ENCODE measurements at places on chromosomes 1 and 21.

DNA sequence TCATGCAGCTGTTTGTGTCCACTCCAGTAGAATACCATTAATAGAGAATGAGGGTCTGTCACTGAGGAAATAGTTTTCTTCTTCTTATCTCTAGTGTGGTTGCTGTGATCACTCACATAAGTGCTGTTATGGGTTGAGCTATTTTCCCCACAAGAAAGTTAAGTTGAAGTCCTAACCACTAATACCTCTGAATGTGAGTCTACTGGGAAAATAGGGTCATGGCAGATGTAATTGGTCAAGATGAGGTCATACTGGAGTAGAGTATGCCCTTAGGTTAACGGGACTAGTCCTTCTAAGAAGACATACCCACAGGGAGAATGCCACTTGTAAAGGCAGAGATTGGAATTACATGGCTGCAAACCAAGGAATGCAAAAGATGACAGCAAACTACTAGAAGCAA lies 70.5 kb upstream of the COL24A1 start:
- DNase-seq = no peak

DNA sequence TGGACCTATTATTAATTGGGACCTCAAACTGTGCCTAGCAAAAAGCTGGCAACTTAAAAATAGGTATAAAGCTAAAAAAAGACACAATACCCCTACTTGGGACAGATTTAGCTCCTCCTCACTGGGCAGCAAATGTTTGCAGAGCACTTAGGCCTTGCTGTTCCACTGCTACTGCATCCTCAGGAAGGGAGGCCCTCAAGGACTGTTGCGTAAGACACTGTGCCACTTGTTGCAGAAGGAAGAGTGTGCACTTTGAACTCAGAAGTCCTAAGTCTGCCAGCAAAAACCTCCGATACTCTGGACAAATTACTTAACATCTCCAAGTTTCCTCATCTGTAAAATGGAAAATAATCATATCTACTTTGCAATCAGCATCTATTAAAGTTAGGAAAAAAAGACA lies 322.9 kb downstream of the BARHL2 start:
- DNase-seq = no peak

- no peak for DNase-seq
These were observed 66.0 kb downstream of the COL18A1 start for GRCh38 chr21:45470773-45471524.

DNA sequence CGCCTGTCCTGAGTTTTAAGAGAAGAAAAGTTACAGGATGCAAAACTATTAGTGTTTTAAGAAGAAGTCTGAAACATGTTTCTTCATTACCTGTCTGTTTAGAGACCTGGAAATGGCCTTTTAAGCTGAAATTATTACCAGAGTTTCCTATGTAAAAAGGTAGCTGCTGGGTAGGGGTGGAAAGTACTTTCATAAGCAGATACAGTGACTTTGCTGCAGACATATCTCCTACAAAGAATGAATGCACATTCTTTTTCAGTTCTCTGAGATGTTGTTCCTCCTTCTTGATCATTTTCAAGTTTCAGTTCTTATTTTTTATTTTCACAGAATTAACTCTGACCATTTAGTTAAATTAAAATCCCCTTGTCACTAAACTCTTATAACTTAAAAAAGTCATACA lies 1329.6 kb downstream of the KCNT2 start:
- no peak for DNase-seq

GRCh38 chr1:2107586-2108212 lies 57.5 kb downstream of the PRKCZ start:
- no peak for DNase-seq

GRCh38 chr1:158117854-158118704 lies 62.6 kb upstream of the CD1D start:
- no peak for DNase-seq

GRCh38 chr1:172429331-172430127 lies 9.0 kb downstream of the C1orf105 start:
- no peak for DNase-seq

DNA sequence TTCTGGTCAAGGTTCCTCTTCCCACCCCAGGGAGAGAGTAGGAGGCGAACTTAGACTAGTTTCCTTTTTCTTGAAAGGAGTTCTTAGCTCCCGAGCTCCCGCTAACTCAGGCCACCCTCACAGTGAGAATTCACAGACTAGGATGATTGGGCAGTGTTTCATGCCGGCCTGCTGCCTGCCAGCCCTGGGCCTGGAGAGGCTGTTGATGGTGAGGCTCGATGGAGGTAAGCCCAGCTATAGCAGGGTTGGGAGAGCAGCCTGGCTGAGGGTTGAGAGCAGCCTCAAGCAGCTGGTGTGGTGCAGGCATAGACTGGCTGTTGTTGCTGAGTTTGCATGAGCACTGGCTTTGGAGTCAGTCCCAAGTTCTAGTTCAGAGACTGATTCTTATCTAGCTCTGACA lies 274.4 kb downstream of the MATN1 start:
- no peak for DNase-seq

GRCh38 chr1:8456308-8456912 lies 138.5 kb downstream of the SLC45A1 start:
- no peak for DNase-seq

DNA sequence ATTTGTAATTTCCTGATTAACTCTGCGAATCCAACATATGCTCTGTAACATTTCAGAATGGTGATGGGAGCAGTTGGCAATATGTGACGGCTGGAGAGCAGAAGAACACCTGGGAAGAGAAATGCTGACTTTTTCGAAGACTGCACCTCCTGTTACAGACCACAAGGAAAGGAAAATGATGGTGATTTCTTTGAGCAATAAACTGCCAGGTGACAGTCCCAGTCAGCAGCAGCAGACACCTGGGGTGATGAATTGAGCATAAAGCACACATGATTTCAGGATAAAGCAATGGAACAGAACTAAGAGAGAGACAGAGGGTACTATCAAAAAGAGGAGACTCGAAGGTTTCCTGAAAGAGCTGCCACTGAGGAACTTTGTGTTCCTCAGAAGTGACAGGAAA lies 528.6 kb downstream of the NEGR1 start:
- DNase-seq = no peak

DNA sequence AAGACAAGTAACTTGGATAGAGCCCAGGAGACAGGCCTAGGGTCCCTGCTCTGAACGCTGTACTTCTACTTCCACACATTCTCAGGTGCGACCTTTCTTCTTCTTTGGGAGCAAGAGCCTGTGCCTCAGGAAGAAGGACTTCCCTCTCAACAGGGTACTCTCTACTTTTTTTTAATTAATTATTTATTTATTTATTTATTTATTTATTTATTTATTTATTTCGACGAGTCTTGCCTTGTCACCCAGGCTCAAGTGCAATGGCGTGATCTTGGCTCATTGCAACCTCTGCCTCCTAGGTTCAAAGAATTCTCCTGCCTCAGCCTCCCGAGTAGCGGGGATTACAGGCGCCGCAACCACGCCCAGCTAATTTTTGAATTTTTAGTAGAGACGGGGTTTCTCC lies 361.6 kb downstream of the FAM72C start:
- DNase-seq = no peak

DNA sequence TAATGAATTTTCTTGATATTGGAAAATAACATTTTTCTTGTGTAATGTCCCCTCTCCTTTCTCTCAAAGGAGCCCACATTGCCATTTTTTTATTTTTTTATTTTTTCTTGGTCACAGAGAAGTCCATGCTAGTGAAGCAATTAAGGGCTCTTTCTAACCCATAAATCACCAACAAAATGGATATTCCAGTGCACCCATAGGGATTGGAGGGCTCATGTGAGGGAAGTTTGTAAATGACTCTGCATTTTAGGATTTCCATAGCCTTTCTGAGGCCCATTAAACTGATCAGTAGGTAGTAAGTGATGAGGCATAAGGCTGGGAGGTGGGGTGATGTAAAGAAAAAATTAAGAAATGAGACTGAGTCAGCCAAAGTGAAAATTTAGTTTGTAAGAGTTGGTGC lies 55.9 kb upstream of the JAK1 start:
- DNase-seq = no peak

DNA sequence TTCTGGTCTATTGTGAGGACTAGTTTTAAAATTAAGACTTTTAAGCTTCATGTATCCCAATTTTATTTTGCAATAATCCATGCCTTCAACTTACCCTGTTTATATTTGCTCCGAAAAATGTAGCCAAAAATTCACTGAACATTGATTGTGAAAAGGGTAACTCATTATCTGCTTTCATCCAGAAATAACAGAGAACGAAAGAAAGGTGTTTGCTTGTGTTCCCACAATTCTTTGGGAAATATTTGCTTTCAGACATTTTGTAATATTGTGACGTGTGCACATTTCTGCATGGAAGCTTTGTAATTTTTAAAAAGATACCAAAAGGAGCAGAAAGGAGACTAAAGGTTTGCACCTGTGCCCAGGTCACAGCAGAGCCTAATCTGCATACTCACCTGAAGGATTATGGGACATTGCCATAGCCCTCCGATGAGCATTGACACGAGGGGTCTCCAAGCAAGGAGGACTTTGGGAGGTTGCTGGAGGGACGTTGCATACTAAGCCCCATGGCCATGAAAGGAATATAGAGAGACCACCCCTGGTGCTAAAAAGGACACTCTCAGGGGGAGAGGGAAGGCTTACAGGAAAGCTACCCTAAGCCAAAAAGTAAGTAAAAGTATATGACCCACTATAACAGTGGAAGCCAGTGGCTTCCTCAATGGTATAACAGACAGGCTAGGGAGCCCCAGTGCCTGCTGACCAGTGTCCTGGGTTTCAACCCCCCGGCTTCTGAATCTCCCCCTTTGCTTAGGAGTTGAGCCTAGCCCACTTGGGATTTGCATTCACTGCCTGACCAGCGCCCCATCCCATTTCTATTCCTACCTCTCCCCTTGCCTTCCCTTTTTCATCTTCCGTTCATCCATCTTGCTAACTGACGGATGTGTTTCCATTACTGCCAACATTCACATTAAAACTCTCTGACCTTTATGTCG lies 148.6 kb upstream of the ZC3H12A start:
- no peak for DNase-seq

- no peak for DNase-seq
These were observed 142.0 kb upstream of the COA6 start for GRCh38 chr1:234231061-234231892.

DNA sequence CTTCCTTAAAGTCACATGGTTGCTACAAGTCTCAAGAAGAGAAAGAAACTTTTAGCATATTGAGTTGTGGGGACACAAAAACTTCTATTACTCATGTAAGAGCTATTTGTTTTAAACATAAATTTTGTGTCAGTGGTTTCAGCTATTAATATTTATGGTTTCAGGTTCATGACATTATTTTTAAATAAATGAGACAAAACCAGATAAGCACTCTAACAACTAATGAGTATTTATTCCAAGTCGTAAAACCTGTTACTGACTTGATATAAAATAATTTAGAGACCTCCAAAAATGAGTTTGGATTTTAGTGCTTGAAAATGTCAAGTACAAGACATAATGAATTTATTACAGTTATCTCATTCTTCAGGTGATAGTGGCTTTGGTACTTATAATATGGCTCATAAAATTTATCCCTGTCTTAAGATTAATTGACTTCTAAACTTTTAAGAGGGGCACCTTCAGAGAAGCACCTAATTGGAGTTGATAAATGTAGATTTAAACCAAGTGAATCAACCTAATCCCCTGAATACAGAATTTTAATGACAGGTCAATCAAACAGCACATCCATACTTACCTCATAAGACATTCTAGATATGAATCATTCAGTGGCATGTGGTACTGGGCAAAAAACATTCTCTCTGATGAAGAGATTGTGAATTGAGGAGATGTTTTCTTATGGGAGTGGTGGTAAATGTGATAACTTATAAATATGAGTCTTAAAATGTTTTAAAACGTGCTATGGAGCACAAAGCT lies 167.7 kb upstream of the PTGFR start:
- DNase-seq = no peak

DNA sequence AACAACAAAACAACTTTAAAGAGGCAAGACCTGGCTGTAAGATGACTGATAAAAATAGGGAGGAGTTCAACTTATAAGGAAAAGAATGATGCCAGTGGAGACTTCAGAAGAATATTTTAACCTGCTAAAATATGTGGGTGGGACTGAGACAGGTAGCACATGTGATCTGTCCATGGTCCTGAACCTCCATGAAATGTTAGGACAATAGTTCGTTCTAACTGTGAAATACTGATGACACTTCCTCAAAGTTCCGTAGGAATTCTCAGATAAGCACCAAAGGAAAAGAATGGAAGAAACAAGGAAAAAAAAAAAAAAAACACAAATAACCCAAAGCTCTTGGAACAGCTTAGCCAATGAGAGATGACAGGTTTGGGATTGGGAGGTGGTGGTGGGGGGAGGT lies 44.7 kb downstream of the CDC42BPA start:
- no peak for DNase-seq

DNA sequence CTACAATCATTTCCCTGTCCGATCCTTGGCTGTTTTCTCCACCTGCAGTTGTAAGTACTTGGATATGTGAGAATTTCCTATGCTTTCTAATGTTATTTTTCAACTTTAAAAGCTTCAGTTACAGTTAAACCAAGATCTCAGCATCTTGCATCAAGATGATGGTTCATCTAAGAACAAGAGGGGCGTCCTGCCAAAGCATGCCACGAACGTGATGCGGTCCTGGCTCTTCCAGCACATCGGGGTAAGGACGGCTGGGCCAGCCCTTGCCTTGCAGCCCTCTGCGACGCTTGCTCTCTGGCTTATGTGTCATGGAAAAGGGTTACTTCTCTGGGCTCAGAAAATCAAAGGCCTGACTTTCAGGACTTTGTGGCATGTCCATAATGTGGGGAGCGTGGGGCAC lies 46.8 kb downstream of the PKNOX1 start:
- DNase-seq = no peak

GRCh38 chr1:178277793-178278530 lies 184.1 kb downstream of the RASAL2 start:
- no peak for DNase-seq

DNA sequence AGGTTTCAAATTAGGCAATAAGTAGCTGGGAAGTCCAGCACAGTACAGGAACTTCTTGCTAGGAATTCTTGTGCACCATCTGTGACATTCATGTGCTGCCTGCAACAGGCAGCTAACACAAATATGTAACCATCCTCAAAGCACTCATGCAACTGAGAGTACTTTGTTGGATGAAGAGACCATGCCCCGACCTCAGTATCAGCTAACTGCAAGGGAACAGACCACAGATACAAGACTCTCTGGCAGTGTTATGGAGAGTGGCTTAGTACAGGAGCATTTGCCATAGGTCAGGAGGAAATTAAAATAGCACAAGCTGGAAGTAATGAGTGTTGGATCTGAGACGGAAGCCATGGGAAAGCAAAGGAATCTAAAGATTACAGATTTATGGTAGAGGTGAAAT lies 123.6 kb downstream of the LRRC53 start:
- DNase-seq = no peak

DNA sequence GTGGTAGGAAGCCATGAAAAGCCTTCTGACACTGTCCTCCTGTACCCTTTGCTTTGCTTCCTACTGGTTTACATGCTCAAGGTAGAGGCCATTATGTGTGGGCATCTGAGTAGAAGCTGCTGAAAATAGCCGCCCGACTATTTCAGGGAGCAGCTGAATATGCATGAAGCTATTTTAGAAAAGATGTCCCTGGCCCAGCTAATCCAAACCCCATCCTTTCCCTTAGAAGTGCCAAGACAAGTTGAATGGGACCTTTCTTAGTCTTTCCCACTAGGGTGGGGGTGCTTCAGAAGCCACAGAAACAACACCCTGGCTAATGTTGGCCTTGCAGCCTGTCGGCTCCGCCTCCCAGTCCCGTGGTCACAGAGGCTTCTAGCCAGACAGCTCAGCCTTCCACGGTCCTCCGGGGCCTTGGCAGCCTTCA lies 205.1 kb upstream of the EDN2 start:
- DNase-seq = no peak

Data from cerebellar nuclear complex (tissue), 1 donor.